ENCODE measurements at places on chromosomes 1 and 21.

GRCh38 chr1:43978264-43978550 lies 803 bp upstream of the B4GALT2 start:
- DNase-seq = no peak

DNA sequence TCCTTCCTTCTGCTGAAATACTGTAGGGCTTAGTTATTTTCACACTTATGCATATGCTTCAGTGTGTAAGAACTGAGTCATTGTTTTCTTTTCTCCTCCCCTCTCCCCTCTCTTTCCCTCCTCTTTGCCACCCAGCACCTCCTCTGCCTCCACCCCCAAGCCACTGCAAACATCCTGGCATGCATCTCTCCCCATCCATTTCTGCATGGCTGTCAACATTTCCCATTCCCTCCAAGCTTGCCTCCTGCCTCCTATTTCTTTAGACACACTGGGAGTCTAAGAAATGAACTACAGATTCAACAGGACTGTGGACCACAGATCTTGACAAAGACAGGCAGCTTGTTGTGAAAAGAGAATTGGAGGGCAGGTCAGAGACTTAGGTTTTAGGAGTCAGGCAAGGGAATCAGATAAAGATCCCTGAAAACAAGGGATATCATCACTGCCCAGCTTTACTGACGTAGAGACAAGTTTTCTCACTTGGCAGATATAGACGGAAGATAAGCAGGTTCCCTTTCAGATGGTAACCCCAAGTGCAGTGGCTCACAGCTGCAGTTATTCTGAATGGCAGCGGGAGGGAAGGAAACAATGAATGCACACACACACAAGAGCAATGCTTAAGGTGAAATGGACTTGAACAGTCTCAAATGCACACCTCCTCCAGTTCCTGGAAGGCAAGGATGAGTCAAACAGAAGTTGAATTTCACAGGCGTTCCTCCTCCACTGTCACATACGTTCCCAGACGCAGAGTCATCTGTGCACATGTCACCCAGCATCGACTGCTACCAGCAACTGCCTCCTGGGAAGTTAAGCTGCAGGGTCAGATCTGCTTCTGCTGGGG lies 56.1 kb downstream of the HIVEP3 start:
- DNase-seq = peak; percentile 85

DNA sequence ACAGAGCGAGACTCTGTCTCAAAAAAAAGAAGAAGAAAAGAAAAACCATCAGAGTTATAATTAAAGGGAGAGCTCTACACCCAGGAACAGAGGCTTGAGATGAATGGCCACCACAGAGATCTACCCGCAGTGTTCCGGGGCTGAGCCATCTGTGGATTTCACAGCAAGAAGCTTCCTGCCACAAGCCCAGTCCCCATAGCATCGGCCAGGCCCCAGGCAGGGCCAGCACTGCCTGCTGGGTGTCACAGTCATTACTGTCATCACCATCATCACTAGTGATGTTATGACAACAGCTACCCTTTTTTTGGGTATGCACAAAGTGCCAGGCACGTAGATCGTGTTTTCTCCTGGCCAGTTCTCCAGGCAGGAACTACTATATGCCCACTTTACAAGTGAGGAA lies 111.6 kb upstream of the VAMP3 start:
- no peak for DNase-seq

DNA sequence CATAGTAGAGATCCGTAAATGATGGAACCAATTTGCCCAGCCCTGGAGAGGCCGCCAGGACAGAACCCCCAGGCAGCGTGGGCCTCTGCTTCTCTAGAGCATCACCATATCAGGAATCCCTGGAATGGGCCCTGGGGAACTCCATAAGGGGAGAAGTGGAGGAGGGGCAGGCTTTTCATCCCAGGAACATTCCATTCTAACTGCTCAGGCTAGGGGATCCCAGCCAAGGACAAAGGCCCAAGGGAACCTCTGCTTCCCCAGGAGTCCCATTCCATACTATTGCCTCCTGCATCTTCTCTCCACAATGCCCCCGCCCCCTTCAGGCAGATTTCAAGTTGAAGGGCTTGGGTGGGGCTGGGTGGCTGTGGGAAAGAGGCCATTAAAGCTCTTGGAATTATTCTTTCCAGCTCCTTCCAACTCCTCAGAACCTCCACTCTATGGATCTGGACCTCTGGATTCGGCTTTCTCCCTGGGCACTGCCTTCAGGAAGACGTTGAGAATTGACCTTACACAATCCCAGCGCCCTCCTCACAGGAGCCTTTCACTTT lies 6.0 kb downstream of the TRNP1 start:
- no peak for DNase-seq

DNA sequence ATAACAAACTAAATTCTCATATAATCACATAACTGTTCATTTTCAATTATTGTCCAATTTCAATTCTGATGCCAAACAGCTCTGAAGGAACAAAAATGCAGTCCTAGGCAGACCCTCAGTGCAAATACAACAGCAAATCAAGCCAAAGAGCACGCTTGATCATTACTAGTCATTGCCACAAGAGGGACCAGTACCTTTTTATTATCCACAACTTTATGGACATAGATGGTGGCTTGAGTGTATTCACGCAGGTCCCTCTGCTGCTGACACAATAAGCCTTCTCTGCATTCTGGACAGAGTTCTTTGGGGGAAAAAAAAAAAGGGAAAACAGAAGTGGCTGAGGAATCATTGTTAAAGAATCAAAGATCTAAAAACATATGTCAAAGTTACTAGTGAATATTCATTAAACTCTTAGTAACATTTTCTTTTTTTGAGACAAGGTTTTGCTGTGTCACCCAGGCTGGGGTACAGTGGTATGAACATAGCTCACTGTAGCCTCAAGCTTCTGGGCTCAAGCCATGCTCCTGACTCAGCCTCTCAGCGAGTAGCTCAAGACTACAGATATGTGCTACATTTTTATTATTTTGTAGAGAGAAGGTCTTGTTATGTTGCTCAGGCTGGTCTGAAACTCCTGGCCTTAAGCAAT lies 34.3 kb upstream of the RAP1GAP start:
- DNase-seq = no peak

DNA sequence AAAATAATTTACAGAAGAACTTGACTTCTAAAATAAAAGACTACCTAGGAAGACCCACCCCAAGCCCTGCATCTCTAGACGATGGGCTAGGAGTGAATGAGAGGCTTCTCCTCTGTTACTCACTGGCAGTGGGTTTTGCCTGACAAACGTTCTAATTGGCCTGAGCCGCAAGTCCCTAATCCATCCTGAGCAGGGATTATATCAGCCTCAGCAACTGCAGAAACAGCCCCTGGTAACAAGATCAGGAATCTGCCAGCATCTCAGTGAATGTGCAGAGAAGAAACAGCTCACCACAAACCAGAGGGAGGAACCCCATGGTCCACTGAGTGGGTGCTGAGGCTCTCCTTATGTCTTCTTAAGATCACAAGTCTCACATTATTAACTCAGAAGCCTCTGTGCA lies 240.6 kb downstream of the BRINP2 start:
- no peak for DNase-seq

- no peak for DNase-seq
Observed at GRCh38 chr1:229268505-229268904, 2.4 kb upstream of the RAB4A start.

- DNase-seq = no peak
Observed at GRCh38 chr1:91653183-91653582, 152.5 kb downstream of the CDC7 start.
